ENCODE measurements at places on chromosomes 1 and 21.

- DNase-seq, result no peak
These were observed 45.8 kb upstream of the KCTD3 start for GRCh38 chr1:215521279-215521678.

- no peak for DNase-seq
These were observed 175.9 kb downstream of the PRDM16 start for GRCh38 chr1:3244927-3245315.

DNA sequence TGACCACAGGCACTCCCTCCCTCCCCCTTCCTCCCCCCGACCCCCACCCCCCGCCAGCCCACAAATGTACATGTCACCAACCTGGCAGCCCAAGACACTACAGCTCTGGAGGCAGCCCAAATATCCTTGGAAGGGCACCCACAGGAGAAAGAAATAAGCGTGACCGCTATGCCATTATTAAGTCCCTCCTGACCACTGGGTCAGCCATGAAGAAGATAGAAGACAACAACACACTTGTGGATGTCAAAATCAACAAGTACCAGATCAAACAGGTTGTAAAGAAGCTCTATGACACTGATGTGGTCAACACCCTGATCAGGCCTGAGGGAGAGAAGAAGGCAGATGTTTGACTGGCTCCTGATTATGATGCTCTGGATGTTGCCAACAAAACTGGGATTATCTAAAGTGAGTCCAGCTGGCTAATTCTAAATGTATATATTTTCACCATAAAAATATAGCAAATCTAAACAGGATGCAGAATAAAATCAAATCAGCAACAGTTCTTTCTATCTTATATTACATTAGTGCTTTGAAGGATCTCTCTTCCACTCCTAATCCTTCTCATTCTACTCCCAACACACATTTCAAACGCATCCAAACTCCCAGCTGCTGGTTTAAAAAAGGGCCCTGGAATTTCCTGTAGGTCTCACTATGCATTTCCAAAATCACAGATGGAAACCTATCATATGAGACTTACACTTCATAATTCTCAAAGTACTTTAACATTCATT, 77.4 kb upstream of the SLFNL1 start:
- DNase-seq, result no peak

GRCh38 chr1:173590557-173590956, 12.3 kb downstream of the SLC9C2 start:
- DNase-seq, result no peak

DNA sequence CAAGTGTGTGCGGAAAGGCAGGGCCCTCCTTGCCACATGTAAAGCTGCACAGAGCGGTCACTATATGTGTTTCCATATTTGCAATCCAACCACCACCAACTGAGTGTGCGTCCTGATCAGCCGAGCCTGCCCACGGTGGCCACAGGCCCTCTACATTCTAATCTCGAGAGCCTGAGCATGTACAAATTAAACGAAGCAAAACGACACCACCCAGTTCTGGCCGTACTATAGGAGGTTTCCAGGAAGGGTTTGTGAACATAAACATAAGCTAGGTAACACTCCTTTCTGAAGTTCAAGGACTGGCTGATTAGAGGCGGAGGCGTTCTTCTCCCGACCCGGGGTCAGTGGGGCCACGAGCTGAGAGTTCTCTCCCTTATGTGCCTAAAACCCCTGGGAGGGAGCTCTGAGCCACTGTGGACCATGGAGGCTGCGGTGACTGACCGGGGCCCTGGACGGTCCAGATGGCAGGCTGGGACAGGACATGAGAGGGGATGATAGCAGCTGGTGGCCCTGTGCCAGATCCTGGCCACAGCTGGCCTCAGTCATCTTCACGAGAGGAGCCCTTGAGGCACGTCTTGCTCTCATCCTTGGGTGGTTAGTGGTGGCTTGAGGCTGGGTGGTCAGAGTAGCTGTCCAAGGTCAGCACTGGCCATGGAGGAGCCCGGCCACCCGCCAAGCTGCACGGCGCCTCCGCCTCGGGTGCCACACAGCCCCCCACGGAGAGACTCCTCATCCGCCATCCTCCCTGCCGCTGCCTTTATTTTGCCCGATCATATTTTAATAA, 39.1 kb upstream of the TRAPPC10 start:
- peak; percentile 8 for DNase-seq

DNA sequence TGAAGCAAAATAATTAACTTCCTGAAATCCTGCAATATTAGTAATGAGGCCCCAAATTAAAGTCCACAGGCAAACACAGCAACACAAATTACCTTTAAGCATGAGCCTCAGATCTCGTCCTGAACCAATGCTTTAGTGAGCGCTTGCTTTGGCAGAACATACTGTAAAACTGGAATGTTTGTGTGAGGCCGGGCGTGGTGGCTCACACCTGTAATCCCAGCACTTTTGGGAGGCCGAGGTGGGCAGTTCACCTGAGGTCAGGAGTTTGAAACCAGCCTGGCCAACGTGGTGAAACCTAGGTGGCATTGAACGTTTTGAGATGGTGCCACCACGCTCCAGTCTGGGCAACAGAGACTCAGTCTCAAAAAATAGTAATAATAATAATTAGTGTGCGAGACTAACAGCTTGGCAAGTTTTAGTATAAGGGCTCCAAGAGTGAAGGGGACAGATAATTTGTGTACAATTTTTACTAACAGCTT, 17.8 kb downstream of the SFPQ start:
- DNase-seq, result no peak

- peak; percentile 80 for DNase-seq
These were observed 99.2 kb upstream of the KCNK2 start for GRCh38 chr1:214983126-214983869.

GRCh38 chr1:234881893-234882771, 246.5 kb downstream of the TOMM20 start:
- no peak for DNase-seq

GRCh38 chr1:76335882-76336281, 261.3 kb downstream of the ST6GALNAC3 start:
- DNase-seq, result no peak

DNA sequence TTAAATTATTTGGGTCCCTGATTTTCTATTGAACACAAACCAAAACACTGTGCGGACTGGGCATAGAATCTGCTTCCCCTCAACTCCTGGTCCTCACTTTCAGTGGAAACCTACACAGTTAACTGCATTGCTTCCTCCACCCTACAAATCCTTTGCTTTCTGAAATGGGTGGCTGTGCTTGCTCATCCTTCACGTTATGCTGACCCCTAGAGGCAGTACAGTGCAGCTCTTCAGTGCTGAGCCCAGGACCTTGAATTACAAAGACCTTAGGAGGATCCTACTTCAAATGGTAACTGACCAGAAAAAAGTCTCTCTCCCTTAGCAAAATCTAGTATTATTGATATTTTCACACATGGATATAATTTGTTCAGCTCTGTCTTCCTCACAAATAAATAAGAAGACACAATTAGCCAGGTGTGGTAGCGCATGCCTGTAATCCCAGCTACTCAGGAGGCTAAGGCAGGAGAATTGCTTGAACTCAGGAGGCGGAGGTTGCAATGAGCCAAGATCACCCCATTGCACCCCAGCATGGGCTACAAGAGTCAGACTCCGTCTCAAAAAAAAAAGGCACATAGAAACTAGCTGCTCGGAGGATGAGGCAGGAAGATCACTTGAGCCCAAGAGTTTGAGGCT, 63.4 kb upstream of the L1TD1 start:
- peak; percentile 61 for DNase-seq

- DNase-seq, result no peak
These were observed at the start of gene HIVEP3 for GRCh38 chr1:41918450-41919043. Gene HIVEP3, minus strand, starts transcription at chr1:41918922.

- DNase-seq, result peak; percentile 64
These were observed 13.4 kb upstream of the HMCN1 start for GRCh38 chr1:185720633-185721272.

- DNase-seq, result no peak
These were observed 45.3 kb downstream of the PDE9A start for GRCh38 chr21:42698733-42699132.

DNA sequence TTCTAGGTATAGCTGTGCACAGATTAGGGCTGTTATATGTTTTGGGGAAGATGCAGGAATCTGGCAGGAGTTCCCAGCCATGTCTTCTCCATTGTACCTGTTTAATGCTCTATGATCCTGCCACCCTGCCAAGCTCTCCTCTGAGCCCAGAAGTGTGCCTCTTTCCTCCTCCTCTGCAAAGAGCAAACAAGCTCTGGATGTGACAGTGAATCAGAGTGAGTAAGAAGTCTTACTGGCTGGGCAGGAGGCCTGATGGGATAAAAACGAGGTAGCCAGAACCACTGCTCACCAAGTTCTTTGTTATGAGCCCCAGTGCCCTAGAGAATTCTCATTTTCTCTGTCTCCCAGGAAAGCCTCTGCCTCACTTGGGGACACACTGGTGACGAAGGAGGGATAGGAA, 69.0 kb downstream of the BRINP2 start:
- DNase-seq, result no peak

- DNase-seq, result peak; percentile 78
These were observed 17.2 kb downstream of the HENMT1 start for GRCh38 chr1:108643492-108644335.

DNA sequence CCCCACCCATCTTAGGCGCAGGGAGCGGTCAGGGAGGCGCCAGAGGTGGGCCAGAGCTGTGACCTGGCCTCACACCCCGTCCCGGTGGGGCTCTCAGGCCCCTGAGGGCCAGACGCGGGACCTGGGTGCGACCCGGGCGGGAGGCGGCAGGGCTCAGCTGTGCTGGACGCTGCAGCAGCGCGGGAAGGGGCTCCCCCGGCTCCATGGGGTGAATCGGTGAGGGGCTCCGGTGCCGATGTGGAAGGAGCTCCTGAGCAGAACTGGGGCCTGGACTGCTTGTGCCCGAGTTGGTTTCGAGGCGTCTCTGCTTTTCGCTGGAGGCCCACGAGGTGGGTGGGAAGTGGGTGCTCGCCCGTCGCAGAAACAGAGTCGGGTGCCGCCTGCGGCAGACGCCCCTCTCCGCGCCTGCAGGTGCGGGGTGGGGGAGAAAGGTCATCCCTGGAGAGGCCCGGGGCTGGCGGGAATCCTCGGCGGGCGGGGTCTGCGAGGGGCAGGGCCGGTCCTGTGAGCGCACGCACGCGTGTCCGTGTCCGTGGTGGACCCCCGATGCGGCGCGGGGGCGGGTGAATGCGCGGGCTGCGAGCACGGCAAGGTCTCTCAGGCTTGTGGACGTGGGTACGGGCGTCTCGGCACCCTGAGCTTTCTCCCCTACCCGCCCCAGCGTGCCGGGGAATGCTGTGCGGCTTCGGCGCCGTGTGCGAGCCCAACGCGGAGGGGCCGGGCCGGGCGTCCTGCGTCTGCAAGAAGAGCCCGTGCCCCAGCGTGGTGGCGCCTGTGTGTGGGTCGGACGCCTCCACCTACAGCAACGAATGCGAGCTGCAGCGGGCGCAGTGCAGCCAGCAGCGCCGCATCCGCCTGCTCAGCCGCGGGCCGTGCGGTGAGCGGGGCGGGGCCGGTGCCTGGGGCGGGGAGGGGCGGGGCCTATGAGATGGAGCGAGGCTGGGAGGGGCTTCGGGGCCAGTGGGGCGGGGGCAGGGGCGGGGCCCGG, 20.4 kb downstream of the AGRN start:
- peak; percentile 85 for DNase-seq

- peak; percentile 22 for DNase-seq
These were observed 1.8 kb upstream of the PTTG1IP start for GRCh38 chr21:44875316-44875700.

- no peak for DNase-seq
These were observed 32.4 kb downstream of the ATP1A1 start for GRCh38 chr1:116405241-116406135.

- no peak for DNase-seq
These were observed 135.4 kb upstream of the BACE2 start for GRCh38 chr21:41032541-41032940.

- DNase-seq, result no peak
These were observed 58.1 kb downstream of the LHX4 start for GRCh38 chr1:180287988-180288705.

DNA sequence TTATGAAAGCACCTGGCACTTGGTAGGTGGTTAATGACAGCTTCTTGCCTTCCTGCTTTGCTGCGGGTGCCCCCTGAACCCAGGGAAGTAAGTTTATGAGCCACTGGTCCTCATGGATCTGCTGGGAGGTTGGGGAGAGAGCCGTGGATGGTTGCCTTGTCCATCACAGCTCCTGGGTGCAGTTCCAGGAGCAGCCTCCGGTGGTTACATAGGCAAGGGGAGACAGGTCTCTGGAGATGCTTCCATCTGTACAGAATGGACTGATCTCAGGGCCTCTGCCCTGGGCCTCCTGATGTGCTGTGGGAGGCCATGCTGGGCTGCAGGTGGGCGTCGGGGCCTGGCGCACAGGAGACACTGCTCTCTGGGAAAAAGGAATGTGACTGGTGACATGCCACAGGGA, 31.6 kb upstream of the ARHGEF10L start:
- DNase-seq, result no peak

- DNase-seq, result no peak
These were observed 11.9 kb upstream of the PADI4 start for GRCh38 chr1:17296086-17296485.

GRCh38 chr21:42476388-42477331, 19.4 kb downstream of the RSPH1 start:
- no peak for DNase-seq

- DNase-seq, result no peak
These were observed 98.1 kb downstream of the NEGR1 start for GRCh38 chr1:72184099-72184701.

Data from IMR-90 (cell line).